ENCODE measurements at places on chromosomes 1 and 21. TPM values are rescaled to one million over a fixed set of nuclear protein-coding genes. Genes with fewer than 3 reads are reported as not detected.

The OPTC gene
- not detected for total RNA-seq

The SGIP1 gene
- total RNA-seq = 1.0 TPM

DNA sequence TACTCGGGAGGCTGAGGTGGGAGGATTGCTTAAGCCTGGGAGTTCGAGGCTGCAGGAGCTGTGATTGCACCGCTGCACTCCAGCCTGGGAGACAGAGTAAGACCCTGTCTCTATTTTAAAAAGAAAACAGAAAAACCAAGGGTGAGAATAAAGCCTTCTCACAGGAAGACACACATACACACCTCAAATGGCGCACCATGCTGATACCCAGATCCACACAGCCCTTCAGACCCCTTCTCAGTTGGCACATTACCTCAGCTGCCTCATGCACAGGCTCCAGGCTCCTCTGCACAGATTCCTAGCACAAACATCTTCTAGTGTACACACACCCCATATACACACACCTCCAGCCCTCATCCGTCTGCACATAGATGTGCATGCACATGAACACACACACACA is 7.9 kb downstream of the FGR start:
- no peak for DNase-seq

The AVPR1B gene
- 0.61 TPM for total RNA-seq

The TSTD1 gene
- 92.1 TPM for total RNA-seq

The COL24A1 gene
- total RNA-seq = 0.06 TPM

- DNase-seq = no peak
These were observed 2.1 kb upstream of the LCE2C start for GRCh38 chr1:152673016-152673415.

The PKP1 gene
- 0.18 TPM for total RNA-seq

Data from left colon (tissue), 2 donors.